ENCODE measurements at places on chromosomes 12 and 14.

DNA sequence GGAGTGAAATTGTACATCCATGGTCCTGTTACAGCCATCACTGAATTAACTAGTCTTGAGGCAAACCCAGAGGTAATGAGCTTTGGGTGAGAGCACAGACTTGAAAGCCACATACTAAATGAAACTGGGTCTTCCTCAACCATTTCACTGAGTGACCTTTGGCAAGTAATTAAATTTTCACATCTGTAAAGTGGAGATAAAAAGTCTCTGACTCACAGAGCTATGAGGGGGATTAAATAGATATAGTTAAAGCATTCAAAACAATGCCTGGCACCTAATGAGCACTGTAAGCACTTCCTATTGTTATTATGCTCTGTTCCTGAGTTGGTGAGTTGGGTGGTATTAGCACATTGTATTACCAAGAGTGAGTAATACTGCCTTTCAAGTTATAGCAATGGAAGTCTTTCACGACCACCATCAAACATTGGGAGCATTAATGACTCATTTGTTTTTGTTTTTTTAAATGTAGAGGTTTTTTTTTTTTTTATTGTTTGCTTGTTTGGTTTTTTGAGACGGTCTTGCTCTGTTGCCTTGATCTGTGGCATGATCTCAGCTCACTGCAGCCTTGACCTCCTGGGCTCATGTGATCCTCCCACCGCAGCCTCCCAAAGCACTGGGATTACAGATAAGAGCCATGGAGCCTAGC is 12.5 kb upstream of the STRN3 start:
- no peak for DNase-seq

DNA sequence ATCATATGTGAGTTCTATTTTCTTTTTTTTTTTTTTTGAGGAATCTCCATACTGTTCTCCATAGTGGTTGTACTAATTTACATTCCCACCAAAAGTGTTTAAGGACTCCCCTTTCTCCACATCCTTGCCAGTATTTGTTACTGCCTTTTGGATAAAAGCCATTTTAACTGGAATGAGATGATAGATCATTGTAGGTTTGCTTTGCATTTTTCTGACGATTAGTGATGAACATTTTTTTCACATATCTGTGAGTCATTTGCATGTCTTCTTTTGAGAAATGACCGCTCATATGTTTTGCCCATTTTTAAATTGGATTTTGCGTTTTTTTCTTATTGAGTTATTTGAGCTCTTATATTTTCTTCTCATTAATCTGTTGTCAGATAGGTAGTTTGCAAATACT is 394.8 kb downstream of the LRFN5 start:
- no peak for DNase-seq

- DNase-seq = peak; percentile 29
Measured at GRCh38 chr12:6038160-6038559, 86.3 kb downstream of the VWF start.

DNA sequence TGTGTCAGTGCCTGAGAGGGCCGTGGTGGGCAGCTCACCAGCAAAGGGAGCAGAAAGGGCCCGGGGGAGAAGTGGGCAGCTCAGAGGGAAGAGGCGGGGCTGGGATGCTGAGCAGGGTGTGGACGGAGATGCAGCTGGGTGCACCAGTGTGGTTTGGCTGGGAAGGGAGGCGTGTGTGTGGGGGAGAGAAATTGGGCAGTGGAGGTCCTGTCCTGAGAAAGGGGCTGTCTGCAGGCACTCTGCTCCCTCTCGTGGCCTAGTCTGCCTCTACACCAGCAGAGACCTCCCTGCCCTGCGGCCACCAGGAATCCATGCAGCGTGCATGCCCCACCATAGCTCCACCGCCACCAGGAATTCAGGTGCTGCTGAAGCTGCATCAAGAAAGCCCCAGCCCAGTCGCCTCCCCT is 6.4 kb downstream of the TMEM121 start:
- DNase-seq = no peak

DNA sequence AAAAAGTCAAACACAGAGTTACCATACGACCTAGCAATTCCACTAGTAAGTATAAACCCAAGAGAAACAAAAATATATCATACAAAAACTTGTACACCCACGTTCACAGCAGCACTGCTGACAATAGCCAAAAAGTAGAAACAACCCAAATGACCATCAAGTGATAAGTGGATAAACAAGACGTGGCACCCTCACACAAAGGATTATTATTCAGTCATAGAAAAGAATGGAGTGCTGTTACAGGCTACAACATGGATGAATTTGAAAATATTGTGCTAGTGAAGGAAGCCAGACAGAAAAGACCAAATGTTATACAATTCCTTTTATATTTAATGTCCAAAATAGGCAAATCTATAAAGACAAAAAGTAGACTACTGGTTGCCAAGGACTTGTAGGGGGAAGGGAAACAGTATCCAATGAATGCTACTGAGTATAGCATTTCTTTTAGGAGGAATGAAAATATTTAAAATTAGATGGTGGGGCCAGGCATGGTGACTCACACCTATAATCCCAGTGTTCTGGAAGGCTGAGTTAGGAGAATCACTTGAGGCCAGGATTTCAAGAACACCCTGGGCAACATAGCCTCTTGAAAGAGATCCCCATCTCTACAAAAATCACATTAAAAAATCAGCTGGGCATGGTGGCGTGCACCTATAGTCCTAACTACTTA is 41.9 kb downstream of the SPTLC2 start:
- no peak for DNase-seq

DNA sequence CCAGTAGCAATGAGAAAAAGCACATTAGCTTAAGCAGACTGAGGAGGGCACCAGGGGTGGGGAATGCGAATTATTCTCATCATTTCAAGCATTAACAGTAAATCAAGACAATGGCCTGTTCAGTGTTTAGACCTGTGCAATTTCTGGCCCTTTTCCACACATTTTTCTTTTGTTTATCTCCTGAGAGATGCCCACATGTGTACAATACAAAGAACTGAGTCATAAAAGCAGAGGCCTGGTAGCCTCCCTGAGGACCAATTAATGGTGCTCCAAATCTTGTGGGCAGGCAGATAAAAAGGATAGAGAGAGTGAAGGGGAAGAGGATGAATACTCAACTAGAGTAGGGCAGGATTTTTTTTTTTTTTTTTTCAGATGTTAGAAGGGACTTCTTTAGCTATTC is 480.8 kb downstream of the RERGL start:
- no peak for DNase-seq

DNA sequence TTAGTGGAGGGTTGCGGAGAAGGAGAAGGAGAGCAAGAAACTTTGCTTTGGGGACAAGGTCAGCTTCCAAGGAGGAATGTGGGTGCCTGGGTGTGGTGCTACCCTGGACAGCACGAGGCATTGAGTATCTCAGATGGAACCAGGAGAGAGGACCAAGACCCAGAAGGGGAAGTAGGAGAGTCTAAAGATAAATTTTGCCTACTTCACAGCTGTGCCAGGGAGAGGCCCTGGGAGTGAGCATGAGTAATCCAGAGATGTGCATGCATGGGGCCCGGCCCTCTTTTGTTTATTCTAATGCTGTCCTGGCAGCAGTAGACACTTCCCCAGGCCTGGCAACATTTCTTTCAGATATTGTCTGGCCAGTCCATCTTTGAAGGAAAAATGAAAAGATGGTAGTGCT is 49.5 kb upstream of the GNPNAT1 start:
- DNase-seq = no peak

All from CD4-positive, alpha-beta memory T cell (primary cell).